Stimulated activated naive CD8-positive, alpha-beta T cell treated with anti-CD3 and anti-CD28 coated beads, Interleukin-15, amount 100 ng/mL, for 72 hours (primary cell): ENCODE measurements at places on chromosomes 1 and 21.
A peak's percentile ranks its signal among the peaks of the same experiment; 100 is the strongest.

GRCh38 chr1:45043094-45043493 is 31.0 kb downstream of the UROD start:
- no peak for DNase-seq

GRCh38 chr1:111733992-111734341 is 5.2 kb downstream of the INKA2 start:
- no peak for DNase-seq

DNA sequence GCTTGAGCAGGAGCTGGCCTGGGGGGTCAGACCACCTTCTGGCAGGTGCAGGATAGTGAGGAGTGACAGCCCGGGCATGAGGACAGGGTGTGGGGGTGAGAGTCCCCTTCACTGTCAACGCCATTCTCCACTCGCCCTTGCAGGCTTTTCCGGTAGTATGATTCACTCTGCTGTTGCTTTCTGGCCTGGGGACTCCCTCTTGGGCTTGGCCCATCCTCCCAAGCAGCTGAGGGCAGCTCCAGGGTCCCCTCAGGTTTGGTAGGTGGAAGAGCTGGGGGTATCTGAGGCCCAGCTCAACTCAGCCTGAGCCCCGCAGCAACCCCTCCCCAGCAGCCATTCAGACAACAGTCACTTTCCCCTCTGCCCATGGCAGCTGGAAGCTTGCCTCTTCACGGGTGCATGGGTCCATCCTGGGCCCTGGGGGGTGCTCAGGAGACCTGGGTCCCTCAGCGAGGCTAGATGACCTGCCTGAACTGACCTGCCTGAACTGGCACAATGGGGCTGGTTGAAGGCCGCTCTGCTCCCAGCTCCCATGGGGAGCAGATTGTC is 1.3 kb downstream of the CLDN19 start:
- no peak for DNase-seq

- no peak for DNase-seq
Measured at GRCh38 chr1:236645016-236645680, 40.8 kb upstream of the HEATR1 start.

DNA sequence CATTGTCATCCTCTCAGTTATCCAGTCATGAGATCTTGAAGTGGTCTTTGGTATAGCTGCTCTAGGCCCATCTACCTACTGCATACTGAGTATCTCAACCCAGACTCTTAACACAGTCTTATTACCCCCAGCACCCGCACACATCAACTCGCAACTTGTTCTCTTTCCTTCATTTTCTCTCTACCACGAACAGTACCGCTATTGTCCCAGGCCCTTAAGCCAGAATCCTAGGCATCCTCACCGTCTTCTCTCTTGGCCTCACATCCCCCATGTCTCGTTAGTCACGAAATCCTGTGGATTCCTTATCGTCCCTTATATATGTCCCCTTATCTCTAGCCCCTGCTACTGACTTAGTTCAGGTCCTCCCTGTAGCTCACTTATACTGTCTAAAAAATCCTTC is 126.4 kb downstream of the TMEM53 start:
- no peak for DNase-seq

DNA sequence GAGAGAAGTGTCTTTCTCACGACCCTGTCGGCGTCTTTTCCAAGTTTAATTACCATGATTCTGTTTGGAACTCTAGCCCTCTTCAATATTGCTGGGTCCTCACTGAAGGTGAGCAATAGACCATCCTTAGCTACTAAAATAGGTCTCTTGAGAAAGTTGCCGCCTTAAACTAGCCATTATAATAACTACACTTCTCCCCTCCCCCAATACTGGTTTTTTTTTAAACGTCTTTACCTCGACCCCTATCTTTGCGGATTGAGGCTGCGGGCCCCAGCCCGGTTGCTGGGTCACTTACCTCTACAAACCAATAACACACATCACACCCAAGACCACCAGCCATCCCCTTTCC is 672 bp downstream of the ENSA start:
- DNase-seq = no peak

- no peak for DNase-seq
Measured at GRCh38 chr1:164473544-164473943, 85.4 kb upstream of the PBX1 start.

- no peak for DNase-seq
Measured at GRCh38 chr1:157639800-157640199, 41.9 kb upstream of the FCRL4 start.

- no peak for DNase-seq
Measured at GRCh38 chr1:205914155-205914507, 29.1 kb downstream of the SLC26A9 start.

DNA sequence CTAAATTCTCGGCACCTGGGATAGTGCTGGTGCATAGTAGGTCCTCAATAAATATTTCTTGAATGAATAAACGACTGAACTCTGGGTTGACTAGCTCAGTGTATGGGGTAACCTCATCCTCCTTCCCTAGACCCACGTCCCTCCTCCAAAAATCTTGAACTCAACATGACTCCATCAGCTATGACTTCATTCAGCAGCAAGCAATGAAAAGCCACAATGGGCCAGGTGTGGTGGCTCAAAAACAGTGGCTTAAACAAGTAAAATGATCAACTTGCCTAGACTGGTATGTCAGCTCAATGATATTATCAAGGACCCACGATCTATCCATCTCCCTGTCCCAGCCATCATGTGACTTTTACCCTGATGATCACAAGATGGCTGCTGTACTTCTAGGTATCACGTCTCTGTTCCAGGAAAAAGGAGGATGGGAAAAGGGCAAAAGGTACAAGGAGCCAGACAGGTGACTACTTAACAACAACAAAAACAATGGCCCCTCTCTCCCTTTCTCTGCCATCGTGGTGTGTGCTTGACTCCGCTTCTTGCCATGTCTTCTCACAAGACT is 13.0 kb upstream of the PAQR7 start:
- DNase-seq = no peak

DNA sequence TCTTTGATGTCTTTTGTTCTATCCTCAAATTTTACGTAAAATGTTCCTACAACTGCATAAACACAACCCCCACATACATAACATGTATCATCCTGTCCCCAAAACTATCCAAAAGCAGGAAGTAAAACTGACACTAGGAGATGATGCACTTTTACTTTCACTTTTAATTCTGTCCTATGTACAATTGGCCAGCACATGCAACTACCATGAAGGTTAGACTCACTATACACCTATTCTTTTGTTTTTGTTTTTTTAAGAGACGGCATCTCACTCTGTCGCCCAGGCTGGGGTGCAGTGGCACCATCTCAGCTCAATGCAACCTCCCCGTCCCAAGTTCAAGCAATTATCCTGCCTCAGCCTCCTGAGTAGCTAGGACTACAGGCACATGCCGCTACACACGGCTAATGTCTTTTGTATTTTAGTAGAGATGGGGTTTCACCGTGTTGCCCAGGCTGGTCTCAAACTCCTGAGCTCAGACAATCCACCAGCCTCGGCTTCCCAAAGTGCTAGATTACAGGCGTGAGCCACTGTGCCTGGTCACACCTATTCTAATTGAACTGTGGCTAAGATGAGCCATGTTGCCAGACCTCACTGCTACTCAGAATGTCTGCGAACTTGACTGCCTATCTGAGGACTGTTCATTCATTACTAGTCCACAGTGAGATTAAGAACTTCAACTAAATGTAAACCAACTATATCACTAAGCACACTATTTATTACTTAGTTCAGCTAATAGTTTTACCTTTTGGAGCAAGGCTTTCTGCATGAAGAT is 48.0 kb downstream of the TOR3A start:
- DNase-seq = peak; percentile 23

GRCh38 chr1:226603858-226604559 is 55.4 kb downstream of the STUM start:
- no peak for DNase-seq

DNA sequence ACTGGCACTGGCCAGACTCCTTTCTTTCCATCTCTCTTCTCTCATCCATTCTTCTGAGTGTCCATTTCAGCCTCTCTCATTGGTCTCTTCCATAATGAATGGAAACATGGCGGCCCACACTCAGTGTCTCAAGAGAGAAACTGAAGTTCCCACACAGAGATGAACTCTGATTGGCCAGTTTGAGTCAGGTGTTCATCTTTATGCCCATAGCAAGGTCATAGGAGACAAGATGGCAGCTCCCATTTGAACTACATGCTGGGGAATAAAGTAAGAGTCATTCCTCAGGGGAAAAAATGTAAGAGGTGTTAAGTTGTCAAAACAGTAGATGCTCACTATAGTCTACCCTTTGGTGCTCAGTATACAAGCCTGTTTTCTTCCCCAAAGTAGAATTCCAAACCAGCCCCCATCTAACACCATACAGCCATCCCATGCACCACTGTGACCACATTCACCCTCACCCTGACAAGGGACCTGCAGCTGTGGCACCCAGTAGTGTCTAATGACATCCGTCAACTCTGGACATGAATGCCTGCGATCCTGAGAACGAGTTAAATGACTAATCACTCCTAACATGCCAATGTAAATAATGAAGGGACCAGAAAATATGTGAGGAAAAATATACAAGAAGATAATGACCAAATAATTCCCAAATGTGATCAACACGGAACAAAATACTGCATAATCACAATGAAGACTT is 12.4 kb downstream of the CDA start:
- no peak for DNase-seq

GRCh38 chr1:93395195-93395594 is 49.5 kb downstream of the DR1 start:
- no peak for DNase-seq

- DNase-seq = peak; percentile 65
Measured at GRCh38 chr1:2840036-2840809, 38.7 kb upstream of the TTC34 start.

DNA sequence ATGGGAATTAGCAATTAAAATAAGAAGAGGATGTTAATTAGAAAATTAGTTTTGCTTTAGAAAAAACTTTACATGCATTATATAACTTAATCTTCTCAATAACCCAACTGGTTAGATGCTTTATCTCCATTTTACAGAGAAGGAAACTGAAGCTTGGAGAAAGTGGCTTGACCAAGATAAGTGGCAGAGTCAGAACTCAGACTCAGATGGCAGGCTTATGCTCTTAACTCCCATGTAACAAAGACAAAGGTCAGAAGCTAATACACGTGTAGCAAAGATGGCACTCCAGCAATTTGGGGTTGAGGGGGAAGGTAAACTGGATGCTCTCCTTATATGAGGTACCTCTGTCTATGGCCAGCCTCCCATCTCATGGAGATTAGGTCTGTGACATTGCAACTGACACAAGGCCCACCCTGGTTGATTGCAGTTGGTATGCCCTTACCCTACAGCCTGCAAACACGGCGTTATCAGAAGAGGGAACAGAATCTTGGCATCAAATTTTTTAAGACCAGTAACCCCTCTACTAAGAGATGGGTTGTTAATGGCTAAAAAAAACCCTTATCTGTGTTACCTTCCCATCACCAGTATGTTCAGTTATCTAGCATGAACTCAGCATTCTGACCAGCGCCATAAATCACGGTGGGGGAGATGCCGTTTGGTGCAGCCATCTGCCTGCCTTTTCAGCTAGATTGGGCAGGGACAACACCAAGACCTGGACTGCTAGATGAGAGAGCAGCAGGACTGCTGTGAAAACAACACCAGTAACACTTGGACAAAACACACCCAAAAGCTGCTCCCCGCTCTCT is 97.0 kb downstream of the UBR4 start:
- DNase-seq = no peak

DNA sequence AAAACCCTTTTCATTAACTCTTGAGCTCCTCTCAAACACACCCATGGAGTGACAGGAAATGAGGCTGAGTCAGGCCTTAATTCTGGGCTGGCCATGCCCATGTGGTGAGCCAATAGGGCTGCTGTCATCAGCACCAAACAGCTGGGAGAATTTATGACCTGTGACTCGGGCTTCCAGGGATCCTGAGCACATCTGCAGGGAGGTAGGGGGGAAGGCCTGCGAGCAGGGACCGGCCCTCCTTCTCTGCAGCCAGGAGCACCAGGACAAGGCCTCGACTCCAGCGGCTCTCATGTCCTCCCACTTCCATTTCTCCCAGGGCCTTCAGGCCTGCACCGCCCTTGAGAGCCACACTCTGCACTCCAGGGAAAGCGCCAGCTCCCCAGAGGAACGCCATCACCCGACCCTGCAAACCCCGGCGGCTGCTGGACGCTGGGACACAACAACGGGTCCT is 14.6 kb downstream of the RIPK4 start:
- no peak for DNase-seq

GRCh38 chr1:111878649-111879048 is 110.8 kb downstream of the KCND3 start:
- no peak for DNase-seq

GRCh38 chr21:43783098-43783700 is 6.2 kb upstream of the RRP1 start:
- no peak for DNase-seq

GRCh38 chr1:192066202-192066601 is 92.1 kb upstream of the RGS18 start:
- no peak for DNase-seq

DNA sequence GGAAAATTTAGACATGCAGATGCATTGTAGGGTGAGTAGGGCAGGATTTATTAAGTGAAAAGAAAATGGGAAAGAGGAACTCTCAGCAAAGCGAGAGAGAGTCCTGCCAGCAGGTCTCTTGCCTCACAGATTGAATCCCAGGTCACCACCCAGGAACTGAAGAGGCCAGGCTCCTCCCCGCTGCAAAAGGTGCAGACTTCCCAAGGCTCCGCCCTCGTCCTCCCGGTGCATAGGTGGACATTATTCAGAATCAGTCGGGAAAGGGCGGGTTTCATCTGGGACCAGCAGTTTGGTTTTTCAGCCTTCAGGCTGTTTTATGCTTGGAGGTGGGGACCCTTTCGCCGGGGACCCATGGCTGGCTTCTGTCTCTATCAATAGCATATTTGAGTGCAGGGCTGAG is 41.6 kb upstream of the APP start:
- no peak for DNase-seq

GRCh38 chr1:17199267-17200044 is 5.5 kb upstream of the PADI1 start:
- DNase-seq = no peak

DNA sequence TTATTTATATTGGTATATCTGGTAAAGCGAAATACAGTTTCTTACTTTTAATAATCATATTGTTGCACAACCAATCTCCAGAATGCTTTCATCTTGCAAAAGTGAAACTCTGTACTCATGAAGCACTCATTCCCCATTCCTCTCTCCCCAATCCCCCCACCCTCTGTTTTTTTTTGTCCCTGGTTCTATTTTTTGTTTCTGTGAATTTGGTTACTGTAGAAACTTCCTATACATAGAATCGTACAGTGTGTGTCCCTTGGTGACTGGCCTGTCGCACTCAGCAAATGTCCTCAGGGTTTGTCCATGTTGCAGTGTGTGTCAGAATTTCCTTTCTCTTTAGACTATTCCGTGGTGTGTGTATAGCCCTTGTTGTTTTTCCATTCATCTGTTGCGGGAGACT is 7.9 kb upstream of the NLRP3 start:
- no peak for DNase-seq

- DNase-seq = peak; percentile 75
Measured at GRCh38 chr21:35226968-35227744, 178.1 kb upstream of the RUNX1 start.

DNA sequence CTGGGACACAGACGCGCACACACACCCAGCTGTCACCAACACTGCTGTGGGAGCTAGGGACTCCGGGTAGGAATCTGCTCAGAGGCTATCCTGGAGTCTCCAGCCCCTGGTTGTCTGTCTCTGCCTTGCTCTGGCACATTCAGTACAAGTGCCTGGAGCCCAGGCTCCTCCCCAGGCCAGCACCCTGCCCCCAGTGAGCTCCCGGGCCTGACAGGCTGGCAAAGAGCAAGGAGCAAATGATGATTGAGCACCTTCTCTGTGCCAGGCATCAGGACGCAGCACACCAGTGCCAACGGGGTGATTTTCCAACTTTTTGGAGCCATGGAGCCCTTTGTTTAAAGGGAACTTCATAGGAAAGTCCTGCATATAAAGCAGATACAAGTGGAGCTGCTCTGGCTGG is 6.5 kb downstream of the CNTN2 start:
- DNase-seq = no peak

- no peak for DNase-seq
Measured at GRCh38 chr1:145889722-145890121, 4.1 kb upstream of the ANKRD35 start.
